ENCODE measurements at places on chromosomes 4 and X.
A peak's percentile ranks its signal among the peaks of the same experiment; 100 is the strongest.

GRCh38 chrX:103183912-103184311, 31.0 kb upstream of the BEX4 start:
- no peak for DNase-seq

- DNase-seq: no peak
Measured at GRCh38 chrX:41607264-41607832, 81.4 kb upstream of the GPR34 start.

DNA sequence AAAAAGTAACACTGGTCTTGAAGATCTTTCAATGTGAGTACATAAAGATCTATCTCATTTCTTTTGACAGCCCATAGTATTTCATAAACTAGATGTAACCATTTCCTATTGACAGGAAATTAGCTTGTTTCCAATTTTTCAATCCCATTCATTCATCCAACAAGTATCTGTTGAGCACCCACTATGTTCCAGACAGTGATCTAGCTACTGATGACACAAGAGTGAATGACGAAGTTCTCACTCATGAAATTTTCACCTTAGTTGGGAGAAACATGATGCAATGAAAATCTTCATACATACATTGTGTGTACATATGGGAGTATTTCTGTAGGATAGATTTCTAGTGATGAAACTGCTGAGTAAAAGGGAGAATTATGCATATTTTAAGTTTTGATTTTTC, 1.7 kb downstream of the CD38 start:
- no peak for DNase-seq

- DNase-seq: no peak
Measured at GRCh38 chr4:180617196-180617595, 1626.0 kb upstream of the TENM3 start.

DNA sequence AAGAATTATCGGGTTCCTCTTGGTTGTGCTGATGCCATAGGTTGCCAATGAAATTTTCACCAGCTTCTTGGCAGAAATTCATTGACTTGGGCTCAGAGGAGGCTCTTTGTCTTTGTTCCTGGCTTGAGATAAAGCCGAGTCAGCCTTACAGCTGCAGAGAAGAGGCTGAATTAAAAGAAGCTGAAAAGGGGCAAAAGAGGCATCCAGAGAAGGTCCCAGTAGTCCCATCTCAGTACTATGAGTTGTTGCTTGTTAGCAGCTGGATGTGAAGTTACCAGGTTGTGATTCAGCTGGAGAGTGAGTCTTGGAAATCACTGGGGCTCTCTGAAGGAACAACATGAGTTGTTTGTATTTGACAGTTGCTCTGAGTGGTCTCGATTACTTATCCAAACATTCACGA, 59.7 kb downstream of the SMAD1 start:
- no peak for DNase-seq

- no peak for DNase-seq
Measured at GRCh38 chr4:173301518-173302201, 32.5 kb downstream of the HMGB2 start.

- no peak for DNase-seq
Measured at GRCh38 chr4:4752025-4752424, 107.4 kb upstream of the MSX1 start.

- no peak for DNase-seq
Measured at GRCh38 chr4:112563431-112564200, 47.6 kb upstream of the NEUROG2 start.

DNA sequence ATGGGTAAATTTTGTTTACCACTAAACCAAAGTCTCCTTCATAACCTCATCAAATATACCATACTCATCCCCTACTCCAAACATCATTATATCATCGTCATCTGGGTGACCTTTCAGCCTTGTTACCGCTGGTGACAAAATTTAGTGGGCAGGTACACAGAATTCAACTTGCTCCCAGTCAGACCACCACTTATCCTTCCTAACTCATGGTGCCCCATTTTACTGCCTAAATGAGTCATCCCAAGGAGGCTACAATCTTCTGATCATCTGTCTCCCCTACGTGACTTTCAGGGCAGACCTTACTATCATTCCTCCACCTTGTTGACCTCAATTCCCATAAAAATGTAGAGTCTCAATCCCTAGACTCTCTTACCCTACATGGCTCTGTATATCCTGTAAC, 49.6 kb downstream of the DCHS2 start:
- no peak for DNase-seq

DNA sequence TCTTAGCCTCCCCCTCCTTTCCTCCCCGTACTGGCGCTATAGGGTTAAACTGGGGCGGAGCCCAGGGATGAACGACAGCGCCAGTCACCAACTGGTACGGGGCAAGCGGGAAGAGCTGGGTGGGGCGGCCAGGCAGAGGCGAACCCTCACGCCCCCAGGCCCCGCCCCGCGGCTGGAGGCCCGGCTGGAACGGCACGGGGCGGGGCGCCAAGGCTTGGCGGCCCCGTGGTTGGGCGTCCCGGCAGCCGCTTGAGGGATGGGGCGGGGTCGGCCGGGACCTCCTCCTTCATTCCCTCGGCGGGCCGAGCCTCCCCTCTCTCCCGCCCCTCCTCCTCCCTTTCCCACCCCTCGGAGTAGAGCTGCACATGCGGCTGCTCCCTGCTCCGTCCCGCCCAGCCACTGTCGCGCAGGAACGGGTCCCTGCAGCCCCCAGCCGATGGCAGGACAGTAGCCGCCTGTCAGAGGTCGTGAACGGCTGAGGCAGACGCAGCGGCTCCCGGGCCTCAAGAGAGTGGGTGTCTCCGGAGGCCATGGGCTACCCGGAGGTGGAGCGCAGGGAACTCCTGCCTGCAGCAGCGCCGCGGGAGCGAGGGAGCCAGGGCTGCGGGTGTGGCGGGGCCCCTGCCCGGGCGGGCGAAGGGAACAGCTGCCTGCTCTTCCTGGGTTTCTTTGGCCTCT, at the start of gene EDA:
Gene EDA (plus strand): TSS at position 335 of the 678 bp plus-strand sequence.
- peak; percentile 27 for DNase-seq

GRCh38 chrX:71514367-71515037, 18.4 kb upstream of the OGT start:
- no peak for DNase-seq

DNA sequence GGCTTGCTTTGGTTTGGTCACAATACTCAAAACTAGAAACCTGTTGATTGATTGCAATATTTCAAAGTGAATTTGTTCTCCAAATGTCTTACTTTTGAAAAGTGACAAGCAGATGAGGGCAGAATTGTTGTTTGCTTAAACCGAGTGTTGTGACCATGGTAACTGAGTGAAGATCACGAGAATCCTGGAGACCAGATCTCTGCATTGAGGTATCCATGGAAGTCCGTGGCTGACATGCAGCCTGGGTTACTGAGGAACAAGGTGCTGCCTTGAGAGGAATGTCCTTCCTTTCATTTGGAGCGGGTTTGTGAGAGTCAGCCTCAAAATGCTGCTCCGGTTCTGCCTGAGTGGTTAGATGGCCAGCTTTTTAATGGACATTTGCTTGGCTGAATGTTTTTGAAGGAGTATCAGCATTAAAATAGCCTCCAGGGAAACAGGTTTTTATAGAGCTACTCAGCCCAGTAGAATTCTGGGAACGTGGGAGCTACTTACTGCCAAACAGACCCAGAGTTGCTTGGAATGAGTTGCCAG, 31.3 kb downstream of the NYX start:
- DNase-seq: no peak

DNA sequence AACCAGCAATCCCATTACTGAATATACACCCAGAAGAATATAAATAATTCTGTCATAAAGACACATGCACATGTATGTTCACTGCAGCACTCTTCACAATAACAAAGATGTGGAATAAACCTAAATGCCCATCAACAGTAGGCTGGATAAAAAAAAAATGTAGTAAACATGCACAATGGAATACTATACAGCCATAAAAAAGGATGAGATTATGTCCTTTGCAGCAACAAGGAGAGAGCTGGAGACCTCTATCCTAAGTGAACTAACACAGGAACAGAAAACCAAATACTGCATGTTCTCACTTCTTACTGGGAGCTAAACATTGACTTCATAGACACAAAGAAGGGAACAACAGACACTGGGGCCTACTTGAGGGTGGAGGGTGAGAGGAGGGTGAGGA, 2067.7 kb downstream of the ARAP2 start:
- DNase-seq: no peak

DNA sequence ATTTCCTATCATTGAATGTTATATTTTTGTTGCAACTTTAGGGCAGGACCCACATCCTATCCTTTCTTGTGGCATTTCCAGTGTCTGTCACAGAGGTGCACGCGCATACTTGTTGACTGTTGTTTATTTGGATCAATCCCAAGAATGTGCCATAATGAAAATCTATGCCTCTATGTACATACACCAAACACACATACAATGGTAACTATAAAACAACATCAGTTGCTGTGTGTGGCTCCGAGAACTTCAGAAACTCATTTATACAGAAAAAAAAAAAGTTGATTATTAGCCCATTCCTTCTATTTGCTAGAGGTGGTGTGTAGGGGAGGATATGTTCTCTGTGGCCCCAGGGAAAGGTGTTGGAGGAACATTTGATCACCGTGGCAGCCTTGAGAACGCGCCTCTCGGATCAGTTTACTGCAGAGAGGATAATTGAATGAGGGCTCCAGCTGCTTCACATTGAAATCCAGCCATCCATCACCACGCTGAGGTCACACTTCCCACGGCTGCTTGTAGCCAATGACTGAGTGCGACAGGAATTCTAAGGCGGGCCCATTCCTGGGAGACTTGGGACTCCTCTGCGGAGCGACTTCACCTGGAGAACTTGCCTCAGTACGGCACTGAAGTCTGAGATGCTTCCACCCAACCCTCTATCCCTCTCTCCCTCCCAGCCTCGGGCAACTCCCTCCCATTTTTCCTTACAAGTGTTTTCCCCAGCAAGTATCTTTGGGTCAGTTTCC, 19.5 kb downstream of the SMPX start:
- no peak for DNase-seq

DNA sequence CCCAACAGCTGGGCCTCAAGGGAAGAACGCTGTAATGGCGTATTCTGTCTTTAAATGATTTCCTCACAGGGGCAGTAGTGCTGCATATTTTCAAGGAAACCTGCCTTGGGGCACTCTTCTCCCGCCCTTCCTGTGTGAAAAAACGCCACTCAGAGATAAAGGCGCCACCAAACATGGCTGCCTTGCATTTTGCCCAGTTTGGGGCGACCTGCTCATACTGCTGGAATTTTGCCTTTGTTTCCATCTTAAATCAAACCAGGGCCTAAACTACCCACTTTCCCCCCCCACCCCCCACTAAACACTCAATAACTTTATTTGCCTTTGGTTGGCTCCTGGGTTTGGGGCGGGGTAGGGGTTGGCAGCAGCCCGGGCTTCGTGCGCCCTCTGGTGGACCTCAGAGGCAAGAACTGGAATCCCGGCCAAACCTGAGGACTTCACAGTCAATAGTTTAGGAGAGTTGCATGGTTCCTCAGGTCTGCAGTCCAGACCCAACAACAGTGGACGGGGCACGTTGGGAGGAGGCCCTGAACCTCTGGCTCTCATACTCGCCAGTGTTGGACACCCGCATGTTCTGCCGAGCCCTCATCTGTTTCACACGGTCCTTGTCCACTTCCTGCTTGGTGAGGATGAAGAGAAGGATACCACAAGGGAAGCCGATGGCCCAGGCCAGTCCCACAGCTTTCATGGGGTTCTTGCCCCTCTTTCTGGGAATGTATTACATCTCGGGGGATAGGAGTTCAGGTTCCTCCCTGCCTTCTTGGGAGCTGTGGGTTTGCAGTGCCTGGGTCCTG, 220.1 kb upstream of the STK26 start:
- DNase-seq: no peak

GRCh38 chrX:130861462-130861861, 41.5 kb downstream of the ENOX2 start:
- no peak for DNase-seq

GRCh38 chrX:10620121-10620699, at the start of gene MID1:
Gene MID1 (minus strand): TSS chrX:10620585. CDS start chrX:10567547, 53,038 bp downstream.
- no peak for DNase-seq

DNA sequence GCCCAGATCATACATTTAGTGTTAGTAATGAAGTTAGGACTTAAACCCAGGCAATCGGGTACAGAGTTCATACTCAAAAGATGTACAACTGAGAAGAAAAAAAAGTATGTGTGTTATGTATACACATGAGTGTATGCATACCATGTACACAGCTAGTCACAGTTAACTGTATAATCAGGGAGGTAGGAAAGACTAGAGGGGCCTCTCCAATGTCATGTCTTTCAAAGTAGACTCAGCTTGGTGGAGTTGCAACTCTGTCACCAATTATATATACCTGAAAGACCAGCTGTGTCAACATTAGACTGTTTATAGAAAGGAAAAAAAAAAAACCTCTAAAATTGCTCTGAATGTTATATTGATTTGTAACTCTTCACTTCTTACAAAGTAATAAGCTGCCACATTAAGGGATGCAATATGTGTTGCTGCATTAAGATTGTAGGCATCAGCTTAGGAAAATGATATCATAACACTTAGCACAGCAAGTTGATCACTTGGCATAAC, 167.5 kb downstream of the DCTD start:
- DNase-seq: no peak

- no peak for DNase-seq
Measured at GRCh38 chr4:189840356-189840755, 100.3 kb upstream of the FRG1 start.

- no peak for DNase-seq
Measured at GRCh38 chr4:17619416-17620105, 5.1 kb downstream of the MED28 start.

DNA sequence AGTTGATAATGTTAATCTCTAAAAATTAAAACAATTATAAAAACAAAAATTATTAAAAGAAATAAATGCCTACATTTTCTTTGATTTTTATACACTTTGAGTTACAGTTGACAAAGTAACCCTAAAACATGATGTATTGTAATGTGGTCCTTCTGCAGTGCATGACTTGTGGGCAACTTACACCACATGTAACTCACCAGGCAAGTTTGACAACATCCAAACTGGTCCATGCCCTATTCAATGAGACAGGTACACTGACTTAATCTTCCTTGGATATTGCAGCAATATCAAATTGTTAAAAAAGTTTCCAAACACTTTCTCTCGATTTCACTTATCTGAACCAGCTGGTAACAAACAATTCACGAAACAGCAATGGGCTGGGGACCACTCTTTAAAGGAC, 81.5 kb downstream of the FTHL17 start:
- DNase-seq: no peak

- no peak for DNase-seq
Measured at GRCh38 chrX:327660-328126, 9.1 kb upstream of the GTPBP6 start.

DNA sequence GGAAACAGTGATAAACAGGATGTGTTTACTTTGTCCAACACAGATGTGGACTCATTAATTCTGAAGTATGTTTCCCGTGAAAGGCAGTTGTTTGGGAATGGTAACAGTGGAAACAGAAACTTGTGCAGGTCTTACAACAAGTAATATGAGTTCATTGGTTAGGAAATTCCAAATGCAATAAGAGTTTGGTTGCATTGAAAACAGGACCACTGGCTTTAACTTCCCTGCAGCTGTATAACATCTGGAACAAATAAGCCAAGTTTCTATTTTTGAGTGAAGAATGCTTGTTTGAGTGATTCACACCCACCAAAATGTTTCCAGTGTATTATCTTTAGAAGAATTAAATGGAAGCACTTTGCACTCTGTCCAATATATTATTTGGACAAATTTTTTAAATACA, 82.4 kb upstream of the BMP3 start:
- no peak for DNase-seq
